Progenitor cell of endocrine pancreas (in vitro differentiated cells): ENCODE measurements at places on chromosomes 7 and 10.

GRCh38 chr7:44380831-44381493 lies 55.6 kb upstream of the CAMK2B start:
- DNase-seq, result no peak

DNA sequence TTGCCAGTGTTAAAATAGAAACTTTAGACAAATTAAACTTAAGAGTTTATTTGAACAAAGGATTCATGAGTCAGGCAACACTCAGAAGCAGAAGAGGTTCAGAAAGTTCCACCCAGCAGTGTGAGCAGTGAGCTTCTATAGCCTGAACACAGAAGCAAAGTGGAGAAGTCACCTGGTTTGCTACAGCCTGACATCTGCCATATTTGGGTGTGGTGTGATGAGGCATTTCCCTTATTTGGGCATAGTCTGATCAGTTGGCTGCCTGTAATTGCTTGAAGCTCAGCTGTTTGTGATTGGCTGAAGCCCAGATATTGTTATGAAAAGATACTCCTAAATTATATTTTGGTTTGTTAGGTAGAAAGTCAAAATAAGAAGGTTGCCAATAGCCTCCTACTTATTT lies 39.1 kb downstream of the VWC2 start:
- no peak for DNase-seq

DNA sequence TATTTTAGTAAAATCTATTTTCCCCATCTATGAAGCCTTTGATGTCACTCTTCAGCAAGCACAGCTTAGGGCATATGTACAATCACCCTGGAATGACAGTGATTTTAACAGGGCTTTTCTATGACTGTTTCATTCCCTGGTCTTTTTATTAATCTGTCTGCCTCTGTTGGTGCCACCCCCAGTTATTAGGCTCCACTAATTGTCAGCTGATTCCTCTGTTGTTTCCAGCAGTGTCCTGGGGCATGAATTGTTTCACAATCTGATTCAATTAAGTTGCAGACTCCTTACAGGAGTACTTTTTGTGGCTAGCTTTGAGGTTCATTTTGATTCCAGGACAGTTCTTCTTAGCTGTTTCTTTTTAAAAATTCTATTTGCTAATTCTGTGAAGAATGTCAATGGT lies 38.6 kb downstream of the MYO3A start:
- no peak for DNase-seq

DNA sequence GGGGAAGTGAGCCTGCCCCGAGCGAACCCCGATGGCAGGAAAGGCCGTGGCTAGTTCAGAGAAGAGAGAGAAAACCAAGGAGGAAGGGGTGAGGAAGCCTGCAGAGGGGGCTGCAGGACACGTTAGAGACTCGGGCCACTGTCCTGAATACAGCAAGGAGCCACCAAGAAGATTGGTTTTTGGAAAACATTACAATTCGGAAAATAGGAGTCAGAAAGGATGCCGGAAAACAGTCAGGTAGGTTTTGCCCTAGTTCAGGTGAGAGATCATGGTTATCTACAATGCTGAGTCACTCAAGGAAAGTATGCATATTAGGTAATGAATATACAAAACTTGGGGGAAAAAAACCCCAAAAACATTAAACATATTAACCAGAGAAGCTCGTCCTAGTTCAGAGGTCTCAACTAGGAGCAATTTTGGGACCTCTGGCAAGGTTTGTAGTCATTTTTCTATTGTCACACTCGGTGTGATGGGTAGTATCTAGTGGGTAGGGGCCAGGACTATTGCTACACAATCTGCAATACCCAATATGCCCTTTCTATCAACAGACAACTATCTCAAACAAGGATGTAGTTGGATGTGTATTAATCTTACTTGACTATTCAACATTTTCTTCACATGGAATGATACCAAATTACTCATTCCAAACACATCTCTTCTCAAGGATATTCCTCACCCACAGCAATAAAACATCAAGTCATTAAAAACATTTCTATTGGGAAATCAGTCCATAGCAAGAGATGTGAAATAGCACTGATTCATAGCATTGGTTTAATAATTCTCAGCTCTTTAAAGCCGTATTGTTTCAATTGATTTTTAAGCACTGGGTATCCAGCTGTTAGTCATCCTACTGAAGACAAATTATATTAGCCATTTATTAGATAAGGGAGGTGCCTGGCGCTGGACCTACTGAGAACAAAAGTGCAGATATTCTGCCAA lies 74.4 kb upstream of the RSU1 start:
- DNase-seq, result no peak

GRCh38 chr10:50385624-50386023 lies 134.3 kb upstream of the ASAH2 start:
- no peak for DNase-seq

- DNase-seq, result no peak
Measured at GRCh38 chr7:67008260-67008659, 11.6 kb downstream of the TYW1 start.

DNA sequence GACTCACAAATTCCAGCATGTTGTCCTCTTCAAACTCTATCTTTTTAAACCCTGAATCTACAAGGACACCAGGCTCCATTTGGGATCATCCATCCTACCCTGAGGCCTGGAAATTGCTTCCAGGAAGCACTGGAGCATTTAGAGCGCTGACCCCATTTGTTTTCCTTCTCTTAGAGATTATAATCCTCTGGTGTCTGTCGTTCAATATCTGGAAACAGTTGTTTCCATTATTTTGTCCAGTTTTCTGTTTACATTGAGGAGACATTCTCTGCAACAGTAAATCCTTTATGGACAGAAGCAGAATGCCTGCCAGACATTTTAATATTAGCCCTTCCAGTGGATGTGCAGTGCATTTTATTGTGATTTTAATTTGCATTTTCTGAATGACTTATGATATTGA lies 119.4 kb upstream of the MEOX2 start:
- no peak for DNase-seq

DNA sequence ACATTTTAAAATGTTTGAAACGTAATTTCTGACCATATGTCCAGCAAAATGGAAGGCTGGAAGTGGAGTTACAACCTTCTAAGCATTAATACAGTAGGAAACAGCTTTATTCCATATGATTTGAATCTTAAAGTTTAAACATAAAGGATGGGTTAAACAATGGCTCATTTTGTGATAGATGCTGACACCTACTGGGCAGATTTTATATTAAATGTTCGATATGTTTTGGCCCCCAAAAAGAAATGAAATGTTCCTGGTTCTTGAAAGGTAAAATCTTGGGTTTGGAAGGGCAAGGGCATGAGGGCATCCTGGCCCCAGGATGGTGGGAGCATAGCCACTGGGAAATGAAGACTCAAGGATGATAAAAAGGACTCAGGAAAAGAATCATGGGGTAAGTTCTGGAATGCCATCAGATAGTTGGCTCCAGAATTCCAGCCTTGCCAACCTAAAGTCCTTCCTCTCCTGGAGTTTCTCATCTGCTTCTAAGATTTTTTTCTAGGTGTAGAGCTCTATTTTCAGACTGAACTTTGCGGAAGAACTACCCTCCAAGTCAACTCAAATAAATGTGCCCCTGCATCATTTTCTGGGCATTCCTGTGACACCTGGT lies 34.6 kb upstream of the SLC35G1 start:
- DNase-seq, result no peak

DNA sequence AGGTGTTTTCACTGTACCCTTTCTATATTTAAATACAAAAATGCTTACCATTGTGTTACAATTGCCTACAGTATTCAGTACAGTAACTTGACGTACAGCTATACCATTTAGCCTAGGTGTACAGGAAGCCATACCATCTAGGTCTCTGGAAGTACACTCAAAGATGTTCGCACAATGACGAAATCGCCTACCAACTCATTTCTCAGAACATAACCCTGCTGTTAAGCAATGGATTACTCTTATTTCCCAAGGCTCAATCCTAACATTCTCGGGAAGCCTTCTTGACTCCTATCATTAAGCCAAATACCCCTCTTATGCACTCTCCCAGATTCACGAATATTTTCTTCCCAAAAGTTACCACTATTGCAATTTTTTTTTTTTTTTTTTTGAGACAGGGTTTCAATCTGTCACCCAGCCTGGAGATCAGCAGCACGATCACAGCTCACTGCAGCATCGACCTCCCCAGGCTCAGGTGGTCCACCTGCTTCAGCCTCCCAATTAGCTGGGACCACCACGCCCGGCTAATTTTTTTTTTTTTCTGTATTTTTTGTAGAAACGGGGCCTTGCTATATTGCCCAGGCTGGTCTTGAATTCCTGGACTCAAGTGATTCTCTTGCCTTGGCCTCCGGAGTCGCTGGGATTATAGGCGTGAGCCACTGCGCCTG lies 1.5 kb downstream of the CWF19L1 start:
- no peak for DNase-seq

DNA sequence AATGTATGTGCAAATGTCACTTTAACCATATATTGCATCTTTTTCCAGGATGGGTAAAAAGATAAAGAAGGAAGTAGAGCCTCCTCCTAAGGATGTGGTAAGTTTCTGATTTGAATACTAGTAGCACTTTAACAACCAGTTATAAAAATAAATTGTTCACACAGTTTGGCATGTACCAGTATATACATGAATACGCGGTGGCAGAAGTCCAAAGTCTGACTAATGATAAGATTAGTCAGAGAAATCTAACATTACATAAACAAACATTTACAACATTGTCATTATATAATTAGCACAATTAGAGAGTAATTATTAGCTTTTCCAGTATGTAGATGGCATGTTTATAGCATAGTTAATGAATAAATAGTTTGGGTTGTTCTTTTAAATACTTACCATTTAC lies 4.1 kb downstream of the ARMC3 start:
- DNase-seq, result no peak

DNA sequence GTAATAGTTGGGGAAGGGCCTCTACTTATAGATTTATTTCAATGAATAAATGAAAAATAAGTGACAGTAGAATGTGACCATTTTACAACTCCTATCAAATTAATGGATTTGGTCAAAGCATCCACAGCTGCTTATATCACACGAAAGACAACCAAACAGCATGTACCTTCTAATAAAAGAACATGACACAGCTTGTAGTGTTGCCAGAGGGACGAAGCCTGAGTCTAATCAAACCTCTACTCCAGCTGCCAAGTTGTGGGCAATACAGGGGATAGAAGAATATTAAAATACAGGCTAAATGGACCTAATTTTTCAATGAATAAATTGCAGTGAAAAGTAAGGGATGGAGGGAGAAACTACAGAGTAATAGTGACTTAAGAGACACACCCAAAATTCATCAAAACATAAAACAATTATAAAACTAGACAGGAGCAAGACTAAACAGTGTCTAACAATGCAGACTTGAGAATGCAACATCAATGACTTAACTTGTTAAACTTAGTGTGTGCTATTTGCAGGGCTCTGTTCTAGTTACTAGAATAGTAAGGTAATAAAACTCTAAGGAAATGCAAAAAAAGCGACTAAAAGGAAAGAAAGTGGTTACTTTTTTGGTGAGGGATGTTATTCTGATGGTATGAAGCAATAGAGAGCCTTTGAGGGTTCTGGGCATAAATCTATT lies 853.8 kb downstream of the GRM8 start:
- no peak for DNase-seq

DNA sequence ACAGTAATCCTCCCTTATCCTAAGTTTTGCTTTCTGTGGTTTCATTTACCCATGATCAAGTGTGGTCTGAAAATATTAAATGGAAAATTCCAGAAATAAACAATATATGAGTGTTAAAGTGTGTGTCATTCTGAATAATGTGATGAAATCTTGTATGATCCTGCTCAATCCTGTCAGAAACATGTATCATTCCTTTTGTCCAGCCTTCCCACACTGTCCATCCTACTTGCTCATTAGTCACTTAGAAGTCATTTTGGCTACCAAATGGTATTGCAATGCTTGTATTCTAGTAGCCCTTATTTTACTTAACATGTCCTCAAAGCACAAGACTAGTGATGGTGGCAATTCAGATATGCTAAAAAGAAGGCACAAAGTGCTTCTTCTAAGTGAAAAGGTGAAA lies 1211.2 kb upstream of the SORCS1 start:
- no peak for DNase-seq

GRCh38 chr10:42690449-42691360 lies 52.3 kb upstream of the ZNF33B start:
- DNase-seq, result no peak

DNA sequence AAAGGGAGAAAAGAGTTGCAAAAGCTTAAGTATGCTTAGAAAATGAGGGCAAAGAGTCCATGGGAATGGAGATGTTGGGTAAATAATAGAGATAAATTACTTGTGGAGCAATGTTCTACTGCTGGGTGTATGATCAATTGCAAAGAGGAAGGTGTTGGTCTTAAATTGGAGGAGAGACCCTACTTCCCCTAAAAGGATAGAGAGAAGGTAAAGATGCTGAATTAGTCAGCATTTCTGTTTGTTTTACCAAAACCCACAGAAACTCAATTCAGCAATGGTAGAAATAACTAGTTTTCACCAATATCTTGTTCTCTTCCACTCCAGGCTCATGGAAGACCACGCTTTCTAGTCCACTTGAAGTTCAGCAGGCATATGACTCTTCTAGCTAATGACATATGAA lies 32.1 kb downstream of the ASB4 start:
- DNase-seq, result no peak

GRCh38 chr7:128335730-128336129 lies 8.0 kb downstream of the RBM28 start:
- no peak for DNase-seq

GRCh38 chr10:32349968-32350738 lies 3.2 kb upstream of the EPC1 start:
- DNase-seq, result no peak

DNA sequence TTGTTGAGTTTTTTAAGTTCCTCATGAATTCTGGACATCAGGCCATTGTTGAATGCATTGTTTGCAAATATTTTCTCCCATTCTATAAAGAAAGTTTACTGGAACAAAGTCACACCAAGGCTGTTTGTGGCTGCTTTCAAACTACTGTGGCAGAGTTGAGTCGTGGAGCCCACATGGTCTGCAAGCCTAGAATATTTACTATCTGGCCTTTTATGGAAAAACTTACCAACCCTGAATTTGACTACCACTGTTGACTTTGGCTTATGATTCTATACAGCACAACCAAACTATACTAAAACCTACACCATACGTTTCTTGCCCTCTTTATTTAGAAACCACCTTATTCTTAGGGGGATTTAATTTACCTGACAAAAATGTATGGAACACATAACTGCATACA lies 239.1 kb downstream of the KCNMA1 start:
- DNase-seq, result no peak

DNA sequence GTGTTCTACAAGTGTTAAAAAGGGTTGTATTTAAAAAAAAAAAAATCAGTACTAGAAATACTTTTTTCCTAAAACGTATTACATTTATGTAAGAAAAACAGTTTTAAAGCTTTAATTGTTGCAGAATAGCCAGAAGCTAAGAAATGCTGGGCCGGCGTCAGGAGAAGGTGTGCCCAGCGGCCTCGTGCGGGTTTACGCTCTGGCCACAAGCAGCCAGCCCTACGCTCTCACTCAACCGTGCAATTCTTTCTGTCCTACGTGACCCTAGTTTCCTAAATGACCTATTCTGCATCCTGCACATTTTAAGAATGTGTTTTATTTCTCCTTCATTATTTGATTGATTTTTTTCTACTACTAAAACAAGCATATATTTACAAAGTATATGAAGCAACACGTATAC lies 279.7 kb upstream of the KLF14 start:
- DNase-seq, result no peak
